Stimulated activated naive CD8-positive, alpha-beta T cell treated with anti-CD3 and anti-CD28 coated beads, Interleukin-15, amount 100 ng/mL, for 72 hours (primary cell): ENCODE measurements at places on chromosomes 5 and 9.

DNA sequence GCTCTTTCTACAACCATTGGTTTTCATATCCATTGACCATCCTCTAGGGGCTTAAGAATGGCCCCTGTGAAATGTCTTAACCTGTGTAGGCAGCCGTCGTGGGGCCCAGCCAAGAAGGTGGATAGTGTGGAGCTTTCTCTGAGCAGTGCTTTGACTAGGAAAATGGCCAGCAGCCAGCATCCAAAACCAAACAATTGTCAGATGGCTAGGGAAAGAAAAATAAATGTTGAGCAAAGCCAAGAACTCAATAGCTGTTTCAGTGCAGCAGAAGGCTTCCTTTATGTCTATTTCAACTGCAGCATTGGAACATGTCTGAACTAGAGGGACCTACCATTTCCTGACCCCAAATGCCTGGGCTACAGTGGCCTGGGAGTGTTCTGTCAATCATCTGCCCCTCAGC is 374.9 kb downstream of the TLE4 start:
- no peak for DNase-seq

DNA sequence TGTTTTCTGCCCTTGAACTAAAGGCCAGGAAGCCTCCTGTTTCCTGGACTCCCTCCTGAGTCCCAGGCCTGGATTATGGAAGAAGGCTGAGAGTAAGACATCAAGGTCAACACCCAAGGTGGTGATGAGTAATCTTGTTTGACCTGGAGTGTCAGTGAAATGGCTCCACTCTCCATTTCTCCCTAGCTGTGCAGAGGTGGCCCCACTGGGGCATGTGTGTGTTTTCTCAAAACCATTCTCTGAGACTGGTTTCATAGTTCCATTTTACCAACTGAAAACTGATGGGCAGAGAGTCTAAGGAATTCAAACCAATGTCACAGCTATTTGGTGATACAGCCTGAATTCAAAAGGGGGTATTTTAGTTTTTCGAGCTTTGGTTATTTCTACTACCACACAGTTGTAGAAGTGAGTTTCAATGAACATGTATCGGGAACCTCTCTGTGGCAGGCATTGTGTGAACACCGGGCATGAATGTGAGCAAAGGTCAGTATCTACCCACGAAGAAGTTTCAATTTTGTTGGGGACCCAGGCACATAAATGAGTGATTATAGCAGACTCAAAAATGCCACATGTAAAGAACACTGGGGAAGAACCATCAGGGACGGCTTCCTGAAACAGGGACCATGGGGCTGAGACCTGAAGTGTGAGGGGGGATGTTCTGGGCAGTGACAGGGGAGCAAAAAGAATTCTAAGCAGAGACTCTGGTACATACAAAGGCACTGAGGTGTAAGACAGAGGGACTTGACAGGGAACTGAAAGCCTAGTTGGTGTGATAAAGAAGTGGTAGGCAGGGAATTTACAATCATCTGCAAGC is 269.6 kb upstream of the KLF4 start:
- no peak for DNase-seq

DNA sequence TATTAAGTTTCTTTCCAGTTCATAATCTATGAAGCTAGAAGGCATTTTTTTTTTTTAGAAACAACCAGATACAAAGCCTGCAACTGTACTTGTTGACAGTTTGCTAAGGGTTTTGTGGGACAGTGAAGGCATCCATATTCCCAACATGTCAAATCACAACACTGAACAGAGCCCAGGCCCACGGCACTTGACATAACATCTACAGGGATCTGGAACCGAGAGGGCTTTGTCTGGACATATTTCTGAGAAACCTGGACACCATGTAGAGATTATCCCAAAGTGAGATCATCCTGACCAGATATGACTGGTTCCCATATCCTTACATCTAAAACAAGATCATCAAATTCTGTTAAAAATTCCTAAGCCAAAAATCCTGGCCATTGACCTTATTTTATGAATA is 336.3 kb downstream of the ACTL7B start:
- no peak for DNase-seq

DNA sequence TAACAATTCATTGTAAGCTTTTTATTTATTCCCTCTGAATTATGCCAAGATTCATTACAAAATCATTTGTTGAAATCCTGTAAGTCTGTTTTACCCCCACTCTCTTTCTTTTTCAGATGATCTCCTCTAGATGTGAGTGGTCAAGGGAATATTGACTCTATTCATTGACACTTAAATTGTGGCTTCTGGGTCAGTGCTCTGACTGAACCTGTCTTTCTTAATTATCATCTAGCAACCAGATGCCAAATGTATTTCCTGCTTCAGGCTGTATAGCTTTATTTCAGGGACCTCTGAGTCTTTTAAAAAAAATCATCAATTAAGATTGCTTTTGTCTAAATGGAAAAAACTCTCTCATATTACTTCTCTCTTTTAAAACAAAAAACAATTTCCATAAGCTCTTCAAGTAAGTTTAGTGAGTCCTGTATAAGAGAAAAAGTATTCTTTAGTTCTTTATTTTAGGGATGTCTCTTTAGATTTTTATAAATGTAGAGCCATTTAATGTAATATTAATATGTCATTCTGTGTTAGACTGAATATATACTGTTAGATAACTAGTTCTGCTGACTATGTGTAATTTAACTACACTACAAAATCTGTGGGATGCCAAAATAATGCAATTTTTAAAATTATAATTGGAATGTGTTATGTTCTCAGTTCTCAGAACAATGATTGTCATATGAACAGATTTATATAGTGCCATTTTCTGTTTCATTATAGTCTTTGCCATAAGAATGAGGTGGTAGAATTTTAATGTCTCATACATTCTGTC is 645.8 kb upstream of the EDIL3 start:
- DNase-seq = no peak

- DNase-seq = no peak
Observed at GRCh38 chr9:137630679-137631078, 11.9 kb downstream of the EHMT1 start.

GRCh38 chr5:43315682-43316081 is 2.5 kb upstream of the HMGCS1 start:
- DNase-seq = no peak

DNA sequence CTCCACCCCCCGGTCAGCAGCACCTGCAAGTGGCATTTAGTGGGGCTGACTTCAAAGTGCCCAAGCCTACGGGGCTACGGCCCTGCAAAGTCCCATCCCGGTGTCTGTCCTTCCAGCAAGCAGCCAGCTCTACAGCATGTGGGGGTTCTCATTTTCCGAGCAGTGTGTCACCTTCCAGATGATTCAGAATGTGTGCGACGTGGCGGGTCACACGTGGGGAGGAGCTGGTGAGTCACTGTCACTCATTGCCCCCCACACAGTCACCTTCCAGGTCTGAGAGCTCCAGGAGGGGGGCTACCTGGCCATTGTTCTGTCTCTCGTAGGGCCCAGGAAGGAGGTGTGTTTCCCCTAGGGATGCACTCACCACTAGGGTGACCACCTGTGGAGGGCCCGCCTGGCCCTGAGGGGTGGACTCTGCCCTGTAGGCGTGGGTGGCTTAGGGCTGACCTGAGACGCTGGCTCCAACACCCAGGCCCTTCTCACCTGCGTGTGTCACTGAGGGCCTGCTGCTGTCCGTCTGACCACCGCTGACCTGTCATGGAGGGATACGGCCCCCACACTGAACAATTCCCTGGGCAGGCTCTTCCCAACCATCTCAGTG is 70.2 kb downstream of the SEMA4D start:
- peak; percentile 83 for DNase-seq

GRCh38 chr9:130042406-130042884 is 544 bp downstream of the FNBP1 start:
- peak; percentile 54 for DNase-seq

DNA sequence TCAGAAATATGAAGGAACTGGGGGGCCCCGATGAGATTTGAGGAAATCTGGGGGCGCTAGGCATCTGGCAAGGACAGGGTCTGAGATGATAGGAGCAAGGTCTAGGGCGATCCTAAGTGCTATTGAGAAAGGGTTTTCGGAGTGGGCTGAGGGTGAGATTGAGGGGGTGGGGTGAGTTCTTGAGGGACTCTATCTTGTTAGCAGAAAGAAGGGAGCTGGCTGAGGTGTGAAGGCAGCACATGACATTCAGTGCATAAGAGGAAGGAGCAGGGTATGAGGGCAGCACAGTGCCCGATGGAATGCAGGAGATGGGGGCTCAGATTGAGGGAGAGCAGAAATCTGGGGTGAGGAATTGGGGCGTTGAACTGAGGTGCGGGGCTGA is 640 bp downstream of the TRIM32 start:
- DNase-seq = no peak

DNA sequence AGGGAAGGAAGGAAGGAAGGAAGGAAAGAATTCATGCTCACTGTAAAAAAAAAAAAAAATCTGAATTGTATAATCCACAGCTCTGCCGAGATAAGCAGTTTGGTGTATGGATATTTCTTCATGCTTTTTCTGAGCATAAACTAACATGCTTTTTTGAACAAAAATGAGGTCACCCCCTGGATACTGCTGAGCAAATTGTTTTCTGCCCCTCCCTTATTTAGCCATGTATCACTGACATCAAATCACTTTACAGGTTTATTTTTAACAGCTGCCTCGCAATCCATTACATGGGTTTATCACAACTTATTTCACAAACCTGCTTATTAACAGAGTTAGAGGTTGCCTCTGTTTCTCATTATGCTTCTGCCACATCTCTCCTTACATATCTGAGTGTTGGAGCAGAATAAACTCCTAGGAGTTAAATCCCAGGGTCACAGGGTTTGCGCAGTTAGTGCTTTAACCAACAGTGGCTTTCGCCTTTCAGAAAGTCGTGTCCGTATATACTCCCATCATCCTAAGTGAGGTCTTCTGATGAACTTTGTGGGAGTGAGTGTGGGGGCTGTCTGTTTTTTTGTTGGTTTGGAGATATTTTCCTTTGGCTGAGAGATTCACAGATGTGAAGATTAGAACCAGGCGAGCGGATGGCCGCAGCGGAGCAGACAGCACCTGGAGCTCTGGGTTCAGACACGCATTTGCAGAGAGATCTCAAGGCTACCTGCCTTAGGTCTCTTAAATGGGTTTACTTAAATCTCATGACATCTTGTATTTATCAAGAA is 57.7 kb downstream of the AK8 start:
- no peak for DNase-seq

GRCh38 chr5:115496936-115497576 is 47.5 kb downstream of the FEM1C start:
- DNase-seq = no peak

DNA sequence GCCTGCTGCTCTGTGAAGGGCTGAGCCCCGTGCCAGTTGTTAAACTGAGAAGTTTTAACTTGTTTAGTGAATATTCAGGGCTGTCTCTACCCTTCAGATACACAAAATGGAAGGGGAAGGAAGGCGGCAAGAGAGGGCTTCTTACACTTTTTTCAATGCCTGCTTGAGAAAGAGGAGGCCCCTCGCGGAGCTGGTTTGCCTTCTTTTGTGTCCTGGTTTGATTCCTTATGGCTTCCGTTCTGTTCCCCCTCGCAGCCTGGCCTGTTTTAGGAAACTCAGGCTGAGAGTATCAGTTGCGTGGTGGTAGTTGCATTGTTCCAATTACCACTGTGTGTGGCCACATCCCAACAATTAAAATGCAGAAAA is 1.0 kb downstream of the FAM53C start:
- no peak for DNase-seq

GRCh38 chr9:133584167-133584558 is 25.0 kb downstream of the FAM163B start:
- DNase-seq = no peak

DNA sequence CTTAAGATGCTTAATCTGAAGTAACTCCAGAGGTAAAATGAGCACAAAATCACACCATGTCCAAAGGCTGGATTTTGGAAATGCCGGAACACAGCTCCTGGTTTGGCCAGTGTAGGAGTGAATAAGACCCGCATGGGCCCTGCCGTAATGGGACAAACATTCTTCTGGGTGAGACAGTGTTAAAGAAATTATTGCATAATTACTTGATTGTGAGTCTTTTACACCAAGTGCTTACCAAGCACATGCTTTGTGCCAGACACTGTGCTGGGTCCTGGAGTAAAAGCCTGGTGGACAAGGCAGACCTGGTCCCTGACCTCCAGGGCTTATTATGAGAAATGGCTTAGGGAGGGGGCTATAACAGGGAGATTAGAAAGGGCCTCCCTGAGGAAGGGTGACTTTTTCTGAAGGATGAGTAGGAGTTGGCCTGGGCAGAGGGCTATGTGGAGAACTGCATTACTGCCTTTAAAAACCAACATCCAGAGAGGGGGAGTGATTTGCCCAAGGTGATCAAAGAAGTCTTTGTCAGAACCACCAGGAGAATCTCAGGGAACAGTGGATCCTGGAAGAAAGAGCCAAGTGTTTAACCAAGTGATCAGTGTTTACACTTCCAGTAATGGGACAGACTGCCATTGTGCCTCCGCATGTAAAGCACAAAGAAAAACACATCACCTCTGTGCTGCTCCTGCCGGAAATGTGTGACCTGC is 3.5 kb downstream of the PDE6A start:
- no peak for DNase-seq

DNA sequence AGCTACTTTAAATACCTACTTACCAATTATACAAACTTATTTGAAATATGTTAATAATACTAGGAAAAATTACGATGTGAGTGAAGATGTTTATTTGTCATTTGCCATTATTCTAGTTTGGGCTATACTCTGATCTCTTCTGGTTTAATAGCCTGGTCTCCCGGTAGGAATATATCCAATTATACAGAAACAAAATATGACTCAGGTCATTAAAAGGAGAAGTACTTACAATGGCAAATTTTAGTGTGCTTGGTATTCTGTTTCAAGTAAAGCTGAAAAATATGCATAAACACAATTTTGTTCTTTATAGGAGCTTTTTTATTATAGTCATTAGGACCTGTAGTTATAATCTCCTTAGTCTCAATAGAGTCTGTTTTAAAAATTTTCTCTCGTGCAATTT is 176.8 kb downstream of the SLCO4C1 start:
- no peak for DNase-seq

- DNase-seq = no peak
Observed at GRCh38 chr9:135241381-135242048, 154.0 kb downstream of the OLFM1 start.

GRCh38 chr9:24582146-24583126 is 36.7 kb upstream of the IZUMO3 start:
- DNase-seq = no peak

DNA sequence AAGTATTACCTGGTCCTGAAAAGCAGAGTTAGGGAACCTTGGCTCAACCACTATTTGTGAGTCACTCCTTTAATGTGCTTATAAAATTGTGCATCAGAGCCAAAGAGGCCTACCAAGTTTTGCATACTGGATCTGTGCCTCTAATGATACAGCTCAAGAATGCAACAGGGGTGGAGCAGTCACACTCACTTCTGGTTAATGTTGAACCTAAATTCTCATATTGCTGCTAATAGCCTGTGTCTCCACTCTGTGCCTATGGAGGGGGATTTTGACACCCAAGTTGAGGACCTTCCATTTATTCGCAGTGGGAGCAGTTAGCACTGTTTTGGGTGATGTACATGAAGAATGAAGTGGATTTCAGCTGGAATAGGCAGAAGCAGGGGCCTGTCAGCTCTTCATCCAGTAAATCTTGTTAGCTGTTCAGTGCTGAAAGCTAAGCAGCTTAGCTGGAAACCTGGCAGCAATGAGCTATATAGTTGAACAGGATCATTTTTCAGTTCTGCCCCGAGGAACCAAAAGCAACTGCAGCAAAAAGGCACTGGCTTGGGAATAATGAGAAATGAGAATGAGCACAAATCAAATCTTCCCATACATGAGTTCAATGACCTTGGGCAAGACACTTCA is 9.7 kb downstream of the SH3TC2 start:
- DNase-seq = no peak
